ENCODE measurements at places on chromosomes 2 and 18.
A peak's percentile ranks its signal among the peaks of the same experiment; 100 is the strongest.

- DNase-seq = no peak
Measured at GRCh38 chr2:98952966-98953365, 16.9 kb upstream of the CRACDL start.

GRCh38 chr18:23283916-23284430 is 148.7 kb downstream of the CABLES1 start:
- DNase-seq = no peak

- DNase-seq = no peak
Measured at GRCh38 chr2:16066261-16067036, 126.1 kb downstream of the MYCN start.

DNA sequence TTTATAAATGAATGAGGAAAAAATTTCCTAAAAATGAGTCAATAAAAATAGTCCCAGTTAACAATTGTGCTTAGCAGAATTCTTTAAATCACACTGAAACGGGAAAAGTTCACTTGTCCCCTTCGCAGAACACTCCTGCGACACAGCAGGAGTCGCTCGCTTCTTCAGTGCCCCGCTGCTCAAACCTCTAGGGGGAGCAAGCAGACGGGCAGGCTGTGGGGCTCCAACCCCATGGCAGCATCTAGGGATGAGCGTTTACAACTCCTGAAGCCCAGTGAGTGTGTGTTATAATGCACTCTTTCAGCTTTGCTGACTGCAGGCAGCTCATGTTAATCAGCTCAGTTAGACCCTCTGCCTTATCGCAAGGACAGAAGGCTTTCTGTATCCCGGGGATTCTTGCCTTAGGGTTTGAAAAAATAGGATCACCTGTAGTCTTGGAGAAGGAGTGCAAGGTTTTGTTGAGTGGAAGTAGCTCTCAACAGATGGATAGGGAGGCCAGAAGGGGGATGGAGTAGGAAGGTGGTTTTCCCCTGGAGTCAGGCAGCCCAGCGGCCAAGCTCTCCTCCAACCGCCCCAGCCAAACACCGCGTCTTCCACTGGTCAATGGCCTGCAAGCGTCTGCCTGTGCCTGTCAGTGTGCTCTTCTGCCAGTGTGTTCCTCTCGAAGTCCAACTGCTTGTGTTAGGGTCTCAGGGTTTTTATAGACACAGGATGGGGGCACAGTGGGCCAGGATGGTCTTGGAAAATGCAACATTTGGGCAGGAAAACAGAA is 1977.7 kb upstream of the LRRTM1 start:
- no peak for DNase-seq

DNA sequence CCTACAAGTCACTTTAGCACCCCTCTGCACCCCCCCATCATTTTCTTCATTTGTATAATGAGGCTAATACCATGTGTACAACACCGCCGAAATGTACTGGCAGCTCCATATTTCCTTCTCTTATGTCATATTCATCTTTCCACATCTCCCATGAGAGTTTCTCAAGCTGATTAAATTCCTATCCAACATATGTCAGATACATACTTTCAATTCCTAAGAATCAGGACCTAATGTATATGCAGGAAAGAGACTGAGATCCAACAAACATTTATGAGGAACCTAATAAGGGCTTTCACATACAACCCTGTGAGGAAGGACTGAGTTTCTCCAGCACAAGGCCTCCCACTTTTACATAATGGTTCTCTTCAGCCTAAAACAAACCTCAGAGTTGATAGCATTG is 41.9 kb downstream of the PRKD3 start:
- DNase-seq = no peak

- peak; percentile 45 for DNase-seq
Measured at GRCh38 chr2:108911401-108911800, 77.6 kb downstream of the EDAR start.

DNA sequence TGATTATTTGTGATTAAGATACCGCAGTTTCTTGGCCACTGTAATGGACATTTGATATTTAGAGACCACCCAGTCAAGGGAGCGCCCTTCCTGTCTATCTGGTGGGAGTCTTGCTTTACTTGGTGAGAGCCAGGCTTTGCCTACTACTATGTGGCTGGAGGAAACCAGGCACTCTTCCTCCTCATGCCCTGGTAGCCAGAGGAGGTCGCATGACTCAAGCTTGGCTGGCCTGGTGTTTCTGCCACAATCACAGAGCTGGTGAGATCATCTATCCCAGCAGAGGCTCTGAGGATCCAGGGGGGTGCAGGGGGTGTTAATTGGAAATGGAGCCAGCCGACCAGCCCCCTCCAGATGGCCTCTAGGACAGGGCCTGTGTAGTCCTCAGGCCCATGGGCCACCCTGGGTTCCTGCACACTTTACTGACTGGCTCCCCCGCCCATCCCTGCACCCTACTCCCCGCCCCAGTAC is 46.8 kb upstream of the BIN1 start:
- DNase-seq = no peak

DNA sequence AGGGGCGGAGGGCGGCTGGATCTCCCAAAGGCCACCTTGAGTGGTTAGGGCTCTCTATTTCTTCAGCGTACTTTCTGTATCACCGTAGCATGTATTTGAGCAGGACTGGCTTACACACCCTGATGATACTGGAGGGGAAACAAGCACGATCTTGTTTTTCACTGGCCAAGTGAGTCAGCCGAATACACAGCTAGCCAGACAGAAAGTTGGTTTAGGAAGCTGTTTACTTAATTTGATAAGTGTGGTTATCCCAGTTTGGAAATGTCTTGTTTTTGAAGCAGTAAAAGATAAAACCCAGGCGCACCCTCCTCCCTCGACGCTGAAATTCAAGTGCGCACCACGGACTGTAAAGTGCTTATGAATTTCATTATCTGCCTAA is 582 bp downstream of the RIOK3 start:
- no peak for DNase-seq

- DNase-seq = no peak
Measured at GRCh38 chr2:209872675-209873074, 101.0 kb downstream of the UNC80 start.

DNA sequence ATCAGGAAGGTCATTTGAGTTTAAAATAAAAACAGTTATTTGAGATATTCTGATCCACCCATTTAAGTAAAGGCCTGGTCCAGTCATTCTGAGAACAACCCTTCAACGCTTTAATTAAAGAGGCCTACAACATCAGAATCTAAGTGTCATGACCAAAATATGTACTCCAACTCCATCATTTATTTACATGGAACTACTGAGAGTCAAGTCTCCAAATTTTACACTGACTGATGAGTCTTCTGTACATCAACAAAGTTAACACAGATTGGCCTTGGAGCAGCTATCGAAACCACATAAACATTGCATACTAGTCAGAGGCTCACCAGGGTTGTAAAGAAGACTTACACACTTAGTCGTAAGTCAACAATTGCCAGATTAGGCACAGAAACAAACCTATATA is 37.1 kb downstream of the PIEZO2 start:
- no peak for DNase-seq

DNA sequence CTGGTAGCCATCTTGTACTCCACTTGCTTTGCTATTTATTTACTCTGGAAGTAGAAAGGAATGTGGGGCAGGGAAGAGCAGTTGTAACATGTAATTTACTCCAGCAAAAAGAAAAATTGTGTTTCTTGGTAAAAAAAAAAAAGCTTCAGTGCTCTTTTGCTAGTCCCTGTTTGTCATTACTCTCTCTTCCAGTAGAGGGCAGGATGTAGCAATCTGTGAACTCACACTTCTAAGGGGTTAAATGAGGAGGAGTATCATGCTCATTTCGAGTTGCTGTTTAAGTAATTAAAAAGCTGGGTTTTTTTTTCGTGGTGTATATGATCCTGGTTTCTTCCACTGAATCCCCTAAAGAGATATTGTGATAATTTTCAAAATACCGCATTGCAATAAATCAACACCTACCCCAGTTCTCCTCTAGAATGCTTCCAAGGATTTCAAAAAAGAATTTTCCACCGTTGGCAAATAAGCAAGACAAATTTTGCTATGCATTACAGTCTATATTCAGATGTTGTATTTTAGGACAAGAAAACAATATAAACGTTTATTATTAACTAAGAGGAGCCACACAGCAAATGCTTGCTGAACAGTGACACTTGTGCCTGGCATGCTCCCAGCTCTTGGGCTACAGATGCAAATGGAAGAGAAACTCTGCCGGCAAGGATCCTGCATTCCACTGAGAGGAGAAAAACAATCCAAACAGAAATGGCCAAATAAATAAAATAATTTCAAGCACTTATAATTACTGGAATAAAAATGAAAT is 261.6 kb downstream of the ASXL3 start:
- no peak for DNase-seq

GRCh38 chr18:70453058-70453775 is 164.4 kb downstream of the SOCS6 start:
- no peak for DNase-seq

Data from activated CD8-positive, alpha-beta memory T cell treated with anti-CD3 and anti-CD28 coated beads for 24 hours (primary cell).